ENCODE measurements at places on chromosomes 4 and X.

DNA sequence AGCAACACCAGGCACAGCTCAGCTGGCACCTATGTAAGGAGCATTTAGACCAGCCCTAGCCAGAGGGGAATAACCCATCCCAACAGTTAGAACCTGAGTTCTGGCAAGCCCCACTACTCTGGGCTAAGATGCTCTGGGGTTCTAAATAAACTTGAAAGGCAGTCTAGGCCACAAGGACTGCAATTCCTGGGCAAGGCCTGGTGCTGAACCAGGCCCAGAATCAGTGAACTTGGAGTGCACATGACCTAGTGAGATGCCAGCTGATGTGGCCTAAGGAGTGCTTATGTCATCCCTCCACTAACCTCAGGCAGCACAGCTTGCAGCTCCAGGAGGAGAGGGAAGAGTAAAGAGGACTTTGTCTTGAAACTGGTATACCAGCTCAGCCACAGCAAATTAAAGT, 7.6 kb upstream of the PRRG3 start:
- DNase-seq, result no peak

DNA sequence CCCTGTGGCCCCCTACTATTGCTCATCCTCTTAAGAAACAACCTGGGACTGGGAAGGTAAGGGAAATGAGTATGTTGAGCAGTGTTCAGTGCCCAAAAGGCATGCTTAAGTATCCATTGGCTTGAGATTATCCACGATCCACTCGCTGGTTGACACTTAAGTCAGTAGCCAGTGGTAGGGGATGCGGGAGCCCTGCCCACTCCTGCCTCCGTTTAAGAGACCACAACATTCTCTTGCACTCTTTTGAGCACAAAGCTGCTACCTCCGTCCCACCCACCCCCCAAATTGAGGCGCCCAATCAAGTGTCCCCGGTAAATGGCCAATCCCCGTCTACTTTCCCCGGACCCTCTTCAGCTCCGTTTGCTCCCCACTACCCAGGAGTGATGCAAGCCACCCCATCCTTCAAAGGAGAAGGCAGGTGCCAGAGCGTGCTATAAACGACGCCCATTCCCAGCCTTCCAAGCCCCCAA, 25.0 kb downstream of the UTP14A start:
- no peak for DNase-seq

GRCh38 chr4:140839406-140839805, 83.2 kb upstream of the TBC1D9 start:
- DNase-seq, result no peak

DNA sequence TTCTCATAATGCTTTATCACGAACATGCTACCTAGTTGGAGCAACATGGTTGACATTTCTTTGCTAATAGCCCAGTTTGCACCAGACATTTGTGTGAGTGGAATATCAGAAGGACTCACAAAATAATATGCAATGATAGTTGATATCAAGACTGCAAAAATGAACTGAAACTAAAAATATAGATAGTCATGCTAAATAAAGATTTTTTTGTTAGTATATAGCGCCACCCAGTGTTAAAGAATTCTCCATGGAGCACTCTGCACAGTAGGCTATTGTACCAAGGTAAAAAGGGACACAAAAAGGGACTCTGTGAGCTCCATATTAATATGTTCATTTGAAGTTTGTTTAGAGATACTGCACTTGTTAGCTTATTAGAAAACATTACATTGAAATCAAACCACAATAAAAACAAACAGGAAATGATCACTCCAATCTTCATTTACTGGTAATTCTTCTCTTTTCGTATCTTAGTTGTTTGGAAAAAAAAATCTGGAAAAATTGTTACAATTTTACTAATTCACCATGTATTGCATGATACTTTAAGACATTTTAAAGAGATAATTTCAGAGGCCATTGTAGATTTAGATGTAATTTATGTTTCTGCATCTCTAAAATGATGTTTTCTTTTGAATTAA, 1509.6 kb downstream of the ADGRL3 start:
- no peak for DNase-seq

DNA sequence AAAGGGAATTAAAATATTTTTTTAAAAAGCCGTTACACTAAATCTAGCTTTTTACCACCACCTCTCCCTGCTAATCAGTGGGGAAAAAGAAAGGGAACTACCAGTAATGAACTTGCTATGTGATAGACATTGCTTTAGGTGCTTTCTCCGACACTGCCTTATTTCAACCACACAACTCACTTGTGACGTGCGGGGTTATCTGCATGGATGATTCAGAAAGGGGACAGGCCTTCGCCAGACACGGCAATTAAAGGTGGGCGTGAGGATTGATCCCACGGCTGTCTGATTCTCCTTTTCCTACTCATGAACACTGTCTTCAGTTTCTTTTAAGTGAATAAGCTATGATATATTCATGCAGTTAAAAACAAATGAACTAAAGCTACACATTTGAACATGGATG, 882 bp upstream of the CXCR3 start:
- DNase-seq, result no peak

DNA sequence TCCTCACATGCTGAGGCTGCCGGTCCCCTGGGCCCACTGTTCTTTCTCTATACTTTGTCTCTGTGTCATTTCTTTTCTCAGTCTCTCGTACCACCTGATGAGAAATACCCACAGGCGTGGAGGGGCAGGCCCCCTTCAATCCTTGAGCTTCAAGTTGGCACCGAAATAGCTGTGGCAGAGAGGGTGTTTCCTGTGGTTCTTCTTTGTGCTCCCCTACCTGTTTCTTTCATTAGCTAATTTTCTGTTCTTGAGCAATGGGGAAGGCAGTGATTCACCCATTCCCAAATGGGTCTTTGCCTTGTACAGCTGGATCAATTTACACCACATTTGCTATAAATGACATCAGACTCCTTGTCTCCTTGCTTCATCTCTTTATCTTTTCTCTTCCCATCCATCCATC, 2.1 kb upstream of the CYSLTR1 start:
- DNase-seq, result no peak

GRCh38 chrX:33128048-33128805, 83.1 kb downstream of the DMD start:
- no peak for DNase-seq

DNA sequence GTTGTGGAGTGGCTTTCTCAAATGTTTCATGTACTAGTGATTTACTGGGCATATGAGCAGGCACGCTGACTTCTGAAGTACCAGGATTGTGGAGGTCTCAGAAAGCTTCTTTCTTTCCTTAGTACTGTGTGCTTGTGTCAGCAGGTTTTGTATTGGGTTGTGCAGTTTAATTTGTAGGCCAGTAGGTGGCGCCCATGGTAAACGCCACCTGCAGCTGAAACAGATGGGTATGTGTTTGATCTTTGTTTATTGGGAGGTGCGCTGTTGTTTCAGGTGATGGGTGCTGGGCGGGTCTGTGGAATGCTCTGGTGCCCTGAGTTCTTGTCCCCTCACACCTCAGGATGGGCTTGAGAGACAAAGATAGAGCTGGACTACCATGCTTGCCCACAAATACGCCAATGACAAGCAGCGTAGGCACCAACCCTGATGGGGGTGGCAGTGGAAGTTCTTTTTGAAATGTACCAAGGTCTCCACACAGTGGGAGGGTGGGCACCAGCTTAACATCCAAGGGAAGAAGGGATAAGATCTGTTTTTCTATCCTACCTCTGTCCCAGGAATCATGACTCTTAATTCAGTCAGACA, 141.5 kb downstream of the RPS6KA6 start:
- no peak for DNase-seq

- no peak for DNase-seq
Measured at GRCh38 chr4:86554646-86555045, 39.5 kb upstream of the PTPN13 start.

- no peak for DNase-seq
Measured at GRCh38 chr4:188018262-188018661, 22.7 kb downstream of the ZFP42 start.

- DNase-seq, result no peak
Measured at GRCh38 chr4:106583567-106583966, 215.0 kb upstream of the GIMD1 start.

DNA sequence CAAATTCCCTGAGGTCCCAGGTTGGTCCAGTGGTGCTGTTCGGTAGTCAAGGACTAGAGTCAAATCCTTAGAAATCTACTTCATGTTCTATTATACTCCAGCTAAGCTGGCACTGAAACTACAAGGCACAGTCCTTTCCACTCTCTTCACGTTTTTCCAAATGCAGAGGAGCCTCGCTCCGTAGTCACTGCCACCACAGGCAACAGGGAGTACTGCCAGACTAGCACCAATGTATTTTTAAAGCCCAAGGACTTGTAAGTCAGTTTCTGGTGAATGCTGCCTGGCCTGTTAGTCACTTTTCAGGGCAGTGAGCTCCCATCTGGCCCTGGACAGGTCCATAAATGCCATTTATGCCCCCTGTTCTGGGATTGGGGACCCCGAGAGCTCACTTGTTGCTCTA, 323.5 kb downstream of the FAM47A start:
- no peak for DNase-seq

- no peak for DNase-seq
Measured at GRCh38 chr4:118983831-118984230, 95.2 kb downstream of the SYNPO2 start.

- no peak for DNase-seq
Measured at GRCh38 chr4:52201715-52202114, 150.6 kb downstream of the SPATA18 start.

- DNase-seq, result no peak
Measured at GRCh38 chr4:89995006-89995405, 100.4 kb downstream of the MMRN1 start.

GRCh38 chr4:188439641-188440311, 300.5 kb downstream of the TRIML1 start:
- no peak for DNase-seq

GRCh38 chr4:125013891-125014290, 300.9 kb upstream of the FAT4 start:
- no peak for DNase-seq

GRCh38 chrX:4528247-4528646, 814.8 kb upstream of the PRKX start:
- no peak for DNase-seq

DNA sequence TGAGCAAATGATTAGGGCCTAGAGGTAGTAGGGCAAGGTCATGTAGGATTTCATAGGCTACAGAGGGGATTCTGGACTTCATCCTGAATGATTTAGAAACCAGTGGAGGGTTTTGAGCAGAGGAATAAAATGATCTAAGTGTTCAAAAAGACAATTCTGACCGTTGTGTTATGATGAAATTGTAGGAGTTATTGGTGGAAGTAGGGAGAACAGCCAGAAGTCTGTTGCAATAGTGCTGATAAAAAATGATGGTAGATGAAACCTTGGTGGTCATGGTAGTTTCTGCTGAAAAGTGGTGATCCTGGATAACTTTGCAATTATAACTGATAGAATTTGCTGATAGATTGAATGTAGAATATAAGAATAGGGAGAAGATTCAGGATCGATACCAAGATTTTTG, 60.2 kb downstream of the MID1IP1 start:
- no peak for DNase-seq

DNA sequence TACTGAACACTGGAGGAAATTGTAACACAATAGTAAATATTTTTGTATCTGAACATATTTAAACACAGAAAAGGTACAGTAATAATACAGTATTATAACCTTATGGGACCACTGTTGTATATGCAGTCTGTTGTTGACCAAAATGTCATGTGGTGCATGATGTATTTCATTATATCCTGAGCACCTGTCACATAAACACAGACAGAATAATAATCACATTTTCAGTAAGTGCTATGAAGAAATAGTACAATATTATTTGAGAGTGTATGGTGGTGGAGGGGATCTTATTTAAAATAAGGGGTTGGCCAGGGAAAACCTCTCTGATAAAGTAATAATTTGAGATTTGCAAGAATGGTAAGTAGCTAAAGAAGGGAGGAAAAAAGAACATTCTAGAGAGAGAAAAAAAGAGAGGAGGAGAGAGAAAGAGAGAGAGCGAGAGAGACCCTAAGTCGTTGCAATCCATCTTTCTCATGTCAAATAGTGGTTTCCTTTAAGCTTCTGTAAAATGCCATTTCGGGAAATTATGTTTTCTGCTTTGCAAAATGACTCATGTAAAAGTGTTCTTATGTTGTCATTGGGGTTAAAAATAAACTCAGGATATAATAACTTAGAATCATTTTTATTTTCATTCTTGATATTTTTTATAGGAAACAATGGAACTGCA, 19.3 kb upstream of the CLNK start:
- no peak for DNase-seq

GRCh38 chrX:108735679-108736508, 469 bp downstream of the IRS4 start:
- DNase-seq, result no peak

- DNase-seq, result no peak
Measured at GRCh38 chr4:122952028-122952427, 29.6 kb upstream of the NUDT6 start.

- no peak for DNase-seq
Measured at GRCh38 chrX:55908661-55909212, 191.2 kb downstream of the RRAGB start.

DNA sequence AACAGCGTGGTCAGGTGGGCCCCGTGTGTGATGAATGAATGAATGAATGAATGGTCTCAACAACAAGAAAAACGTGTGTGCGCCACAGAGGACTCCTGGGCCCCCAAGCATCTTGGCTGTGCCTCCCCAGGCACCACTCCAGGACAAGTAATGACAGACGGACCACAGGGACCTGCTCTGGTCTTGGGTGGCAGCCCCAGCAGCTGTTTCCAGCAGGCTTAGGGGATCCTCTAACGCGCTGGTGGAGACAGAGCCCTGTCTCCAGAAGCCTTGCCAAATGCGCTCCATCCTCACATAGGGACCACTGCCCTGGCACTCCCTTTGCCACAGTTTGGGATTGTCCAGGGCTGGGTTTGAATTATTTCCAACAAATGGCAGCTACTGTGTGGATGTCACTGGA, 39.1 kb downstream of the PSAPL1 start:
- no peak for DNase-seq

DNA sequence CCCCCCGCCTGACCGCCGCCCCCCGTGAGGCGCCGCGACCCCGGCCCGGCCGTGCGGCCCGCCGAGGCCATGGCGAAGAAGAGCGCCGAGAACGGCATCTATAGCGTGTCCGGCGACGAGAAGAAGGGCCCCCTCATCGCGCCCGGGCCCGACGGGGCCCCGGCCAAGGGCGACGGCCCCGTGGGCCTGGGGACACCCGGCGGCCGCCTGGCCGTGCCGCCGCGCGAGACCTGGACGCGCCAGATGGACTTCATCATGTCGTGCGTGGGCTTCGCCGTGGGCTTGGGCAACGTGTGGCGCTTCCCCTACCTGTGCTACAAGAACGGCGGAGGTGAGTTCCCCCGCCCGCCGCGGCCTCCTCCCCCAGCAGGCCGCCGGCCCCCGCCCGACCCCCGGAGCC, 780 bp downstream of the SLC6A8 start:
- no peak for DNase-seq

- no peak for DNase-seq
Measured at GRCh38 chr4:139441029-139441428, 12.9 kb upstream of the RAB33B start.

DNA sequence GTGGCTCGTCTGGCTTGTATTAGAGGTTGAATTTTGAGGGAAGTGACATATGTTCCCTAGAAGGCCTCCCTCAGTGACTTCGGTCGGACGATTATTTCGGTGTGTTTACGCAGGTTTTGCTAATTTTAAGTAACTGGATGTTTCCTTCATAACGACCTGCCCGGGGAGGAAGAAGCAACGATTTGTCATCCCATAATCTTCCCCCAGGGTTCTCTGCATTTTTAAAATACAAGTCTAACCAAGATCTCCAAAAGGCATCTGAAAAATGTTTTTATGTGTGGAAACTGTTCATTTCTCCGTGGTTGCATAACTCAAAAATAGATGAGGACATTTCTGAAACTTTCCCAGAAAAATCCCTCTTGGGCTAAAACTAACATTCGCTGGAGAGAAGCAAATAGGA, 195.4 kb downstream of the SHOX start:
- no peak for DNase-seq

GRCh38 chr4:156169011-156169410, 215.3 kb upstream of the CTSO start:
- no peak for DNase-seq

- DNase-seq, result no peak
Measured at GRCh38 chr4:158940271-158940670, 162.6 kb upstream of the RAPGEF2 start.

Data from activated CD4-positive, alpha-beta T cell treated with anti-CD3 and anti-CD28 coated beads, Interleukin-2, amount 50 U/mL, for 24 hours (primary cell).